ENCODE measurements at places on chromosomes 5 and 9.

DNA sequence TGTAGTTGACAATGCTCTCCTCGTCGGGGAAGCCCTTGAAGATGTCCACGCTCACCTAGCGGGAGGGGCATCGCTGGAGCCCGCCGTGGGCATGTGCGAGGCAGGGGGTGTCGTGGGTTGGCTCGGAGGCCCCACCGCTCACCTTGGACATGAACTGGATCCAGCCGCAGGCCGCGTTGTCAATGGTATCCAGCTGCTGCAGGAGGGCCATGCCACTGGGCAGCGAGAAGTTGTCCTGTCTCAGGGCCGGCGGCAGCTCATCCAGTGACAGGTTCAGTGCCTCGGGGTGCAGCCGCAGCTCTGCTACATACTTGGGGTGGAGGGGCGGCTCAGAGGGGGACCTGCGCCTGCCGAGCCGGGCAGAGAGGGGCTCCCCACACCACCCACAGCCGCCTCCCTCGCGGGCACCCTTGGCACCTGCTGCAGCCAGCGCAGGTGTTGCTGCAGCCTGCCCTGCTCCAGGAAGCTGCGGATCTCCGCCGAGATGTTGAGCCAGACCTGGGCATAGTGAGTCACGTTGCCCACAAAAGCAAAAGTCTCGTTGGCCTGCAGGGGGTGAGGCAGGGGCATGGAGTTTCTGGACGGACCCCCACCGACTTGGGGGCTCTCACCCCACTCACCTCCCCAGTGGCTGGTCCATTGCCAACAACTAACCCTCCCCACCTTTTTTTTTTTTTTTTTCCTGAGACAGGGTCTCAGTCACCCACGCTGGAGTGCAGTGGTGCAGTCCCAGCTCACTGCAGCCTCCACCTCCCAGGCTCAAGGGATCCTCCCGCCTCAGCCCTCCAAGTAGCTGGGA is 9.1 kb downstream of the ABCA2 start:
- no peak for DNase-seq

DNA sequence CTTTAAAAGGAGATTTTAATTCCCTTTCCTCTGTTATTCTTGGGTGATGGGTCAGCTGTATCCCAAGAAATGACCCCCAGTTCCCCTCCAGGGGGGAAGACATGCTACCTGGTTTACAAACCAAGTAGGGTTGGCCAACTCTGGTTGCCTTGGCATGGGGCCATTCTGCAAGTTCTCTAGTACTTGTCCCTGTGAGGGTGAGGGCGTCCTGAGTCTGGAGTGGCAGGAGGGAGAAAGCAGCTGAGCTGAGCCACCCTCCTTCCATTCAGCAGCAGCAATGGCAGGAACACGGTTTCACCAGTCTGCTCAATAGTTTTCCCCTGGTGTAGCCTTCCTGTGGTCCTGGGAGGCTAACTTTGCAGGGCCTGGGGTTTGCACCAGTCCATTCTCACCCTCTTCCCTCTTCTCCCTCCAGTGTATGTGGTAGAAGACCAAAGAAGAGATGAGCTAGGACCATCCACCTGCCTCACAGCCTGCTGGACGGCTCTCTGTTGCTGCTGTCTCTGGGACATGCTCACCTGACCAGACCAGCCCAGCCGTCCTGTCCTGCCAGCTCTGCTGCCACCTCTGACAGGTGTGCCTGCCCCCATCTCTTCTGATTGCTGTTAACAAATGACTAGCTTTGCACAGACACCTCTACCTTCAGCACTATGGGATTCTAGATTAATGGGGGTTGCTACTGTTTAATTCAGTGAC is 59.9 kb downstream of the PFDN1 start:
- no peak for DNase-seq

DNA sequence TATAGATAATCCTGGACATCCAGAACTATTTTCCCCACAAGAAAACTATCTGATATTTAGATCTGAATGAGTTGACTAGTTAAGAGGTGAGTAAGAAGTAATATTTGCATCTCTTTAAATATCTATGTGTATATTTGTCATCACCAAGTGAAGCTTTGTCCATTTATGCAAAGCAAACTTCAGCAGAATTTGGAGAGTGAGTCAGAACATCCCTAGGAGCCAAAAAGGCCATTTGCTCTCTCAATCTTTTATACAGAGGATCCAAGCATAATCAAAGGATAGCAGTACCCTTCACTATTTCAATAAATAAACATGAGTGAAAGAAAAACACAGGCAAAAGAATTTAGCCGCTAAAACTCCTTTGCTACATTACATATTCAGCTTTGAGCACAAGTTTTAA is 454.4 kb downstream of the NR2F1-AS1 start:
- DNase-seq: no peak

- DNase-seq: no peak
Measured at GRCh38 chr9:87657190-87657589, 68.7 kb upstream of the CTSL start.

GRCh38 chr5:92687821-92688722 is 892.9 kb downstream of the NR2F1-AS1 start:
- DNase-seq: no peak

GRCh38 chr5:178595750-178596149 is 5.6 kb upstream of the COL23A1 start:
- no peak for DNase-seq

- DNase-seq: no peak
Measured at GRCh38 chr5:67246108-67246507, 49.5 kb upstream of the CD180 start.

- no peak for DNase-seq
Measured at GRCh38 chr5:40043916-40044315, 619.1 kb upstream of the DAB2 start.

DNA sequence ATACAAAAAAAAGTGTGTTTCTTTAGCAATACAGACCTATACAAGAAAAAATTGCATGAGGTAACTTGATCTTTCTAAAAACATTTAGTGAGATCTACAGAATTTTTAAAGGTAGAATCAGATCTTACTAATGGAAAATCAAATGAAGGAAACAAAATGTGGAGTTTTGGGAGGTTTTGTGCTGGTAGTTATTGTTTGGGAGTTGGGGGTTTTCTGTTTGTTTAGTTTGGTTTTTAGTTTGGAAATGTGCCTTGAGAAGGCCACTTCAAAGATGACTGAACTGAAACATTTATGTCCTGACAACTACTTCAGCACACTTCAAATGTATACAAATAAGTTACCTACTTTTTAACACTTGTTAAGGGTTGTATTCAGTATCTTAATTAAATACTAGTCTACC is 280.1 kb downstream of the NR2F1-AS1 start:
- DNase-seq: no peak

All from activated CD8-positive, alpha-beta memory T cell treated with anti-CD3 and anti-CD28 coated beads for 1 hour (primary cell).